Effector memory CD8-positive, alpha-beta T cell (primary cell): ENCODE measurements at places on chromosomes 11 and 22.
A peak's percentile ranks its signal among the peaks of the same experiment; 100 is the strongest.

- H3K27ac ChIP-seq, result peak overlapping the region; percentile 93
- H3K36me3 ChIP-seq, result peaks cover 5% of the 10 kb centered on the region
- H3K27me3 ChIP-seq, result no peaks in the 10 kb centered on the region
- H3K4me1 ChIP-seq, result peaks cover 31% of the 10 kb centered on the region
Observed at GRCh38 chr11:132719684-132720083, 812.6 kb downstream of the OPCML start.

DNA sequence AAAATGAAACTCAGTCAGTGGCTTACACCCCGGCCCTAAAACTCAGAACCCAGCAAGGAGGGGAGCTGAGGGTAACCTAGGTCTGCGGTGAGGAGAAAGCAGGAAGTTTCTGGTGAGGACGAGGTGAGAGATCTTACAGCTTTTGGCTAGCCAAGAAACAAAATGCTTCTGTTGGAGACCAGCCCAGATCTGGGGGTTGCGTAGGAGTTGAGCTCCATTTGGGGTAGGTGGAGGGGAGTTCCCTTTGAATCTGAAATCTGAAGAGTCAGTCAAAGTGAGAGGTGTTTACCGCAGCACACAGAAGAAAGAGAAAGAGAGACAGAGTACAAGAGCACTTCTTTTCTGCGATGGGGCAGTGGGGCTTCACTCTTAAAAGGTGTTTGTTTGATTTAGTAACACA lies 29.6 kb downstream of the EHF start:
- peak; percentile 80 for DNase-seq
- peak overlapping the region; percentile 49 for H3K4me3 ChIP-seq
- peaks cover 31% of the 10 kb centered on the region for H3K27me3 ChIP-seq
- peaks cover 31% of the 10 kb centered on the region for H3K4me1 ChIP-seq
- H3K27ac ChIP-seq, result peak overlapping the region; percentile 15

- no peak overlapping the region for H3K4me3 ChIP-seq
- H3K36me3 ChIP-seq, result peaks cover under 1% of the 10 kb centered on the region
- H3K4me1 ChIP-seq, result peaks cover 5% of the 10 kb centered on the region
- H3K27me3 ChIP-seq, result peaks cover 38% of the 10 kb centered on the region
- H3K27ac ChIP-seq, result no peak overlapping the region
Observed at GRCh38 chr11:117881217-117881616, 4.8 kb upstream of the FXYD6 start.

DNA sequence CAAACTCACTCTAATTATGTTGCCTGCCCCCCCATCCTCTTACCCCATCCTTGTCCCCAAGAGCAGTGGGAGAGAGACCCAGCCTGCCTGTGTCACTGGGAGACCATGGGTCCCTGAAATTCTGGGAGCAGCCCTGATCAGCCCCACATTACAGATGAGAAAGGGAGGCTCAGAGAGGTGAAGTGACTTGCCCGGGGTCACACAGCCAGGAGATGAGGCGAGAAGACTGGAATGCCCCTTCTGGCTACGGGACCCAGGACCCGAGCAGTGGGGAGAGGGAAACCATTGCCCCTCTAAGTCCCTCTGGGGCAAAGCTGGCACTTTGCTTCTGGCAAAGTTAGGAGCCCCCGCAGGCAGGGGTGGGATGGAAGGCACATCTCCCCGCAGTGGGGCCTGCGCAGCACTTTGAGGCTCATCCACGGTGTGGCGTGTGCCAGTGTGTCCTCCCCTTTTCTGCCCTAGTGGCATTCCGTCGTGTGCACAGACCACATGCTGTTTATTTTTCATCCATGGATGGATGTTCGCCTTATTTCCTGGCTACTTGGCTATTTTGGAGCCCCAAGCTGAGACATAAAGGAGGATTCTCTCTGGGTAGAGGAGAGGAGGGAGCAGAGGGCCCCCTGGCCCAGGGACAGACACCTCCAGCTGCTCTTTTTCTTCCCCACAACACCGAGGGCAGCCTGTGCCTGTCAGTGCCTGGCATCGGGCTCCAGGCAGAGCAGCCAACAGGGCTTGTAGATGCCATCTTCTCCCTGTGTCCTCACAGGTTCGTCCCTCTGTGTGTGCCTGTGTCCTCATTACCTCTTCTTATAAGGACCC lies 3.7 kb upstream of the FGF3 start:
- peaks cover 4% of the 10 kb centered on the region for H3K4me1 ChIP-seq
- H3K36me3 ChIP-seq, result no peaks in the 10 kb centered on the region
- H3K27me3 ChIP-seq, result peaks cover 22% of the 10 kb centered on the region
- no peak overlapping the region for H3K27ac ChIP-seq

DNA sequence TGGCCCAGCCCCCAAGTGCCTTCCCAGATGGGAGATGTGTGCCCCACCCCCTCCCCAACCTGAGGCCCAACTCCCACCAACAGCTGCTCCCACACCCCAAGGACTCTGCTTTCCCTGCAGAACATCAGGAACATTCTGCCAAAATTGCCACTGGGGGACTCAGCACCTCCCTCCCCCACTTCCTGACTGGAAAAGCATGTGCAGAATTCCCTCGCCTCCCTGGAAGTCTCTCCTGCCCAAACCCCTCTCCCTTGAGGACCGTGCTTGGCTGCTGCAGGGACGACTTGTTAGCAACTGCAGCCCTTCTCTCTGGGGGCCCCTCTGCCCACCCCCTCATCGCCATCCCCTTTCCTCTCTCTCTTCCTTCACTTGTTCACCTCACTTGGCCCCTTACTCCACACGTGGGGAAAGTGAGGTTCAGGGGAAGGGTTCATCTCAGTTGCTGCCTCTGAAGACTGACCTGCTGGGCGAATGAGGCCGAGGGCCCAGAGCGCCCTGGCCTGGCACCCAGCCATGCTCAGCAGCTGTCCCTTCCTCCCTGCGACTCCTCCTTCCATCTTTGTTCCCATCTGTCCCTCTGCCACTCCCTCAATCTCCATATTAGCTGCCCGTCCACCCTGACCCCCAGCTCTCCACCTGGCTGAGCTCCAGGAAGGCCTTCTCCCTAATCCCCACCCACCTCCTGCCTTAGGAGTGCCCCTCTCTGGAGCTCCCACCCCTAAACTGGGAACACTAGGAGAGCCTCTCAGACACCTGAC lies 105.1 kb downstream of the CHST1 start:
- H3K27ac ChIP-seq, result no peak overlapping the region
- H3K4me1 ChIP-seq, result no peaks in the 10 kb centered on the region
- H3K36me3 ChIP-seq, result no peaks in the 10 kb centered on the region

- no peak overlapping the region for H3K27ac ChIP-seq
- H3K27me3 ChIP-seq, result peaks cover 6% of the 10 kb centered on the region
- peaks cover 20% of the 10 kb centered on the region for H3K4me1 ChIP-seq
- H3K4me3 ChIP-seq, result no peak overlapping the region
- no peaks in the 10 kb centered on the region for H3K36me3 ChIP-seq
Observed at GRCh38 chr22:33851240-33851639, 69.0 kb downstream of the LARGE1 start.

DNA sequence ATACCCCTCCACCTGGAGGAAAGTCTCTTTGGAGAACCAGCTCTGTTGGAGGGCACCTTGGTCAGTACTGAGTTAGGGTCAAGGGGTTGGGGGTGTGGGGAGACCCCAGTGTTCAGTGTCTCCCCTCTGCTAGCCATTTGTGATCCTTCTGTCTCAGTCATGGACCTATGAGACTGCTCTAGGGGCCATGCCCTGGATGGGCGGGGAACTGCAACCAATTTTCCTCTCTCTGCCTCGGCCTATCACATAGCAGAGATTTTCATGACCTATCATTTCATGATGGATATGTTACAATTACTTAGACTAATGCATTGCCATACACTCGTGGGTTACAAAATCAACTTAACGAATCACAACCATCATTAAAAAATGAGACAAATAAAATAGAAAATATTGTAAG lies 7.4 kb downstream of the OTOG start:
- H3K27ac ChIP-seq, result no peak overlapping the region
- H3K4me1 ChIP-seq, result no peaks in the 10 kb centered on the region
- no peak overlapping the region for H3K4me3 ChIP-seq

GRCh38 chr11:96197801-96198701 lies 144.9 kb downstream of the MAML2 start:
- H3K4me3 ChIP-seq, result peak overlapping the region; percentile 78
- peak overlapping the region; percentile 95 for H3K27ac ChIP-seq
- peaks cover 13% of the 10 kb centered on the region for H3K36me3 ChIP-seq
- peaks cover 28% of the 10 kb centered on the region for H3K4me1 ChIP-seq
- H3K27me3 ChIP-seq, result no peaks in the 10 kb centered on the region

GRCh38 chr11:65474864-65475263 lies 24.0 kb upstream of the MALAT1 start:
- peaks cover 15% of the 10 kb centered on the region for H3K4me1 ChIP-seq
- H3K36me3 ChIP-seq, result peaks cover 8% of the 10 kb centered on the region
- DNase-seq, result no peak
- no peaks in the 10 kb centered on the region for H3K27me3 ChIP-seq
- H3K4me3 ChIP-seq, result no peak overlapping the region
- H3K27ac ChIP-seq, result no peak overlapping the region

GRCh38 chr22:37551981-37552380 lies 8.3 kb upstream of the CDC42EP1 start:
- H3K27ac ChIP-seq, result no peak overlapping the region
- H3K4me3 ChIP-seq, result no peak overlapping the region
- H3K36me3 ChIP-seq, result no peaks in the 10 kb centered on the region
- peaks cover 5% of the 10 kb centered on the region for H3K4me1 ChIP-seq

- H3K36me3 ChIP-seq, result peaks cover 3% of the 10 kb centered on the region
- H3K27ac ChIP-seq, result no peak overlapping the region
- no peak overlapping the region for H3K4me3 ChIP-seq
- H3K4me1 ChIP-seq, result no peaks in the 10 kb centered on the region
- H3K27me3 ChIP-seq, result peaks cover 10% of the 10 kb centered on the region
- no peak for DNase-seq
Observed at GRCh38 chr11:60116996-60117790, 28.7 kb downstream of the MS4A2 start.

GRCh38 chr11:35021589-35021988 lies 105.2 kb downstream of the PDHX start:
- no peak overlapping the region for H3K4me3 ChIP-seq
- H3K27ac ChIP-seq, result no peak overlapping the region
- H3K27me3 ChIP-seq, result no peaks in the 10 kb centered on the region
- no peaks in the 10 kb centered on the region for H3K4me1 ChIP-seq
- no peaks in the 10 kb centered on the region for H3K36me3 ChIP-seq
- DNase-seq, result no peak
